ENCODE measurements at places on chromosomes 16 and 17.
A peak's percentile ranks its signal among the peaks of the same experiment; 100 is the strongest.

- DNase-seq, result no peak
Observed at GRCh38 chr17:43528988-43529814, 16.9 kb downstream of the ETV4 start.

DNA sequence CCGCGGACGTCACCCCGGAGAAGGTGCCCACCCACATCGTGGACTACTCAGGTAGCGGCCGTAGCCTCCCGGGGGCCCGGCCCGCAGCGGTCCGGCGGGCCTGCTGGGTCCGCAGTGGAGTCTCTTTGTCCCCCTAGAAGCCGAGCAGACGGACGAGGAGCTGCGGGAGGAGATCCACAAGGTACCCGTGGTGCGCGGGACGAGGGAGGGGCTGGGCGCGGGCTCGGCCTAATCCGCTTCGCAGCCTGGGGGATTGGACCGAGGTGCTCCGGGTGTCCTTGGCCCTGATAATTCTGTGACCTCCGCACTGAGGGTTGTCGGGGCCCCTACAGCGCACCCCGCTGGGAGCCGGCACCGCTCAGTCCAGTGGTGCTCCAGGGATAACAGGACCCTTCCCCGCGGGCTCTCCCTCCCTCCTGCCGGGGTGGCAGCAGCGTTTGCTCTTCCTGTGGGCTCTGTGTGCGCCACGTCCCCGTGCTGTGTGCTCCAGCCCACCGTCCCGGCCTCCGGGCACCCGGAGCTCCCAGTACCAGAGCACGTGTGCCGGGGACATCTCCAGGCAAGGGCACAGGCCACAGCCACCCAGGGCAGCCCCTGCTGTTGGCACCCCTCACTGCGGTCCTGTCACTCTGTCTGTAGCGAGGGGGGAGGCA, 713 bp downstream of the RHOT2 start:
- DNase-seq, result no peak

DNA sequence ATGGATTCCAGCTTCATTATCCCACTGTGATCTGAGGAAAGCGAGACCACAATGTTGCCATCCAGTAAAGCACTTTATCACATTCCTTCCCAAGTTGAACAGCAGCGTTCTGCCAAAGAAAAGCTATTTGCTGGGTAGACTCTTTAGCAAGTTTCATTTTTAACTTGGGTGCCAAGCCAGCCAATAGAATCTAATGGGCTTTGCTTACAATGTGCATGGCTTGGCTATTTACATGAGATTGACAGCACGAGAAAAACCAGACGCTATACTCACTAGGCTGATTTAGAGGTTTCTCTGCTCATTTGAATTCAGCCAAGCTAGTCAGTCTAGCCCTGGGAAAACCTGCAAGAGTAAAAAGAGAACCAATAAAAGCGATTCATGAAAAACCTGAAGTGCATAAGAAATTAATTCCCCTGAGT, 108.9 kb downstream of the CDH13 start:
- DNase-seq, result no peak

DNA sequence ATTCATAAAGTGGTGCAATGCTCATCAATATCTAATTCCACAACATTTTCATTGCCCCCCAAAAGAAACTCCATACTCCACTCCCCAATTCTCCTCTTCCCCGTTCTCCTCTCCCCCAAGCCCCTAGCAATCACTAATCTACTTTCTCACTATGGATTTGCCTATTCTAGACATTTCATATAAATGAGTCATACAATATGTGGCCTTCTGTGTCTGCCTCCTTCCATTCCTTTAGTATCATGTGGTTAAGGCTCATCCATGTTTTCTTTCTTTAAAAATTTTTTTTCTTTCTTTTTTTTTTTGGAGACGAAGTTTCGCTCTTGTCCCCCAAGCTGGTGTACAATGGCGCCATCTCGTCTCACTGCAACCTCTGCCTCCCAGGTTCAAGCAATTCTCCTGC, 56.3 kb upstream of the HAS3 start:
- no peak for DNase-seq

DNA sequence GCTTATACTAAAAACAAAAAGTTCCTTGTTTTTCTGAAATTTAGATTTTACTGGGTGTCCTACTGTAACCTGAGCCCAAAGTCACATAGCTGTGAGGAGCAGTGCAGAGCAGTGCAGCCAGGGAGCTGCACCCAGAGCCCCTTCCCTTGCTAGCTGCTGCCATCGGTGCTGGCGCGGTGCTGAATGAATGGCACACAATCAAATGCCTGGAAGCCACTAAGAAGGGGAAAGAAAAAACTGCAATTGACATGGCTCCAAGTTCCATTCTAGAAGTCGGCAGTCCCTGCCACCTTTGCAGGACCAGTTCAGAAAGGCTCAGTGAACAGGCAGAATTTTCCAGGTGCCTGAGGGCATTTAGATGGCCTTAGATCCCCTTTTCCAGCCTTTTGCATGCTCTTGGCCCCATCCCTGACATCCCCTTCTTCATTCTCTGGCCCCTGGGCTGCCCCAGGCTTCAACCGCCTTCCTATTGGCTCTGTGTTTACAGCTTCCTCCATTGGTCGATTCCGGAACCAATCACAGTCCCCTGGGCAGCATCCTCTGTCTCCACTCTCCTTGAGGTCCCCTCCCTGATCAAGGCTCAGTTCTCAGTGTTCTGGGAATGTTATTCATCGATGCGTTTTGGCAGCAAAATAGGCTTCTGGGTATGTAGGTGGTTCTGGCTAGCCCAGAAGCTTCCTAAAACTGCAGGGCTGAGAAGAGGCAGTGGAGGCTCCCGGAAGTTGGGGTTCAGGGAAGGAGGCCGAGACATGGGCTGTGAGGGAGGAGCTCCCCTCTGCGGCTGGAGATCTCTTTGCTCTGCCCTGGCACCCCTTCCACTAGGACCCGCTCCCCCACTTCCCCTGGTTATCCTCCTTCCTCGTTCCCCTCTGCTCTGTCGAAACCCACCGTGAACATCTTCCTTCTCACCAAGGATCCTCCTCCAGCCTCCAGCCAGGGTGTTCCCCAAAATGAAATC, 37.9 kb downstream of the ATP2C2 start:
- no peak for DNase-seq

GRCh38 chr16:58034774-58035173, 9.2 kb downstream of the MMP15 start:
- no peak for DNase-seq

- no peak for DNase-seq
Observed at GRCh38 chr16:74682556-74682955, 15.9 kb upstream of the RFWD3 start.

DNA sequence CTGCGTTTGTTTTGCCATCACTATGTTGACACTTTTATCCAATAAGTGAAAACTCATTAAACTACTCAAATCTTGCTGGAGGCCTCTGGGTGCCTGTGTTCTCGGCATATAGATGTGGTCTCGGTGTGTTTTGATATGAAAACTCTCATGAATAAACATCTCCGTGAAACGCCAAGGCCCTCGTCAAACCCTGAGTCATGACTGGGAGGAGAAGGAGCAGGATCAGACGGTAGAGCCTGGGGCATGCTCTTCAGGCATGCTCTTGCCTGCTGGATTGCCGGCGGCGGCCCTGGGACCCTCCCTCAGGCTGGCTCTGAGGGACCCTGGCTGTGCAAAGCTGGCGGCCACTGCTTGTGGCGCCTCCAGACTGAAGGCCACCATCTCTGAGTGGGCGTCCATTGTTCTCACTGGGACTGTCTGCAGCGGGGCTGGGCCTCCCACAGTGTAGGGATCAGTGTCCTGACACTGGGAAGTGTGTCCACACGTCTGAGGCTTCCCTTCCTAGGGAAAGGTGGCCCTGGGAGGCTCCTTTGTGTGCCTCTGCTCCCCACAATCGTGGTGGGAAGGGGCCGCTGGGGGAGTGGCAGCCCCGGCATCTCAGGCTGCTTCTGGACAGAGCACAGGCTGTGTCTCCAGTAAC, 1.7 kb upstream of the NPB start:
- DNase-seq, result no peak

DNA sequence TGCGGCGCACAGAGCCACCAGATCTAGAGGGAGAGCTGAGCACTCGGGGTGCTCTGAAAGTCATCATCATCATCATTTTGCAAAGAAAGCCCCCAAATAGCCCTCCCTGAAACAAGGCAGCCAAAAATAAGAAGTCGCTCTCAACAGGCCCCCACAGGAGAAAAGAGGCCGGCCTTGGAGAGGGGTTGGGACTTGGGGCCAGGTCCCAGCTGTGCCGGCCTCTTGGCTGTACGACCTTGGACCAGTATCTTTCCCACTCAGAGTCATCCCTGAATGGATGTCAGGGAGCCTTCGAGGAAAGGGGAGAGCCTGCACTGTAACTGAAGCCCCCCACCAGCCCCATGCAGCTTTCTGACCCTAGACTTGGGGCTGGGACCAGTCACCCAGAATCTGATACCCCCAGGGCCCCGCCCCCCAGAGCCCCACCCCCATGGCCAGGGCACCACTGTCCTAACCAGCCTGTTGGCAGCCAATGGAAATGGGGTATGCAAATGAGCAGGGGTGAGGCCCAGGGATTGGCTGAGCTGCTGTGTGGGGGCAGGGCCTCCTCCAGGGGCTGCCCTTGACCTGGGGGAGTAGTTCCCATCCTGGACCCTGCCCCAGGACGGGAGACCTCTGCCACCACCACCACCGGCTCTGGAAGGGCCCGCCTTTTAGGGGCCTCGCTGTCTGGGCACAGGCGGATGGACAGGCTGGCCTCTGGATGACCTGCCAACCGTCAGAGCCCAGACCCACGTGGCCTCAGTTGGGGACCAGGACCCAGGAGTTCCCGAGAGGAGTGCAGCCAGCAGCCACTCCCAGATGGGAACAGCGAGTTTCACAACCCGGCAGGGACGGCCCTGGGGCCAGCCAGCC, 15.4 kb downstream of the ZFPM1 start:
- no peak for DNase-seq

GRCh38 chr16:46822270-46822669, 8.7 kb downstream of the C16orf87 start:
- DNase-seq, result no peak

GRCh38 chr17:79020631-79021301, 3.2 kb upstream of the C1QTNF1 start:
- no peak for DNase-seq

DNA sequence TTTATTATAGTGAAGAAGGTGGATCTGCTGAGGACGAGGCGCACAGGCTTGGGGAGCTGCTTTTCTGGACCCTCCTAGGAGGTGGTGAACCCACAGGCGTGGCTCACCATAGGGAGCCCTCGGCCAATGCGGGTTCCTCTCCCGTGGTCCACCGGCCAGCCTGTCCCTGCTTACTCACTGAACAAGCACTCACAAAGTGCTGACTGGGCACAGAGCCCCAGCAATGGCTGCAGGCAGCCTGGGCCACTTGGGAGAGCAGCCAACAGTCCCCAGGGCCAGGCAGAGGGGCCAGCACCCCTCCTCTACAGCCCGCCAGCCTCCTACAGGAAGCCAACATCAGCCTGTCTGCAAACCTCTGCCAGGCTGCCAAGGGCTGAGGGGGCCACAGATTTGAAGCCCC, 19.1 kb upstream of the NCBP3 start:
- DNase-seq, result no peak

DNA sequence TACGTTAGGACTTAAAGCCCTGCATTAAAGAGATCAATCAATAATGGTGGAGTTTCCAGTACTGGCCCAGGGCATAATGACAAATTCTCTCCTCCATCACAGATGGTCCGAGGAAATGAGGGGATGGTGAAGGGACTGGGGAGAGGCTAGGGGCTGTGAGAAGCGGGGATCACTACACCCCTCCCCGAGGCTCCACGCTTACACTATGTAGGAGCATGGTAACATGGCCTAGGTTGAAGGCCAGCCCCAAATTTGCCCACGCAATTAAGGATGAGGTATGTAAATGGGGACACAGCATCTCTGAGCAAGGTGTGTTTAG, 8.0 kb upstream of the AKTIP start:
- no peak for DNase-seq

GRCh38 chr16:28288114-28288513, 4.2 kb upstream of the SBK1 start:
- no peak for DNase-seq

- DNase-seq, result no peak
Observed at GRCh38 chr17:4573669-4574068, 10.7 kb upstream of the SMTNL2 start.

GRCh38 chr16:5841974-5842373, 744.4 kb upstream of the EEF2KMT start:
- no peak for DNase-seq

DNA sequence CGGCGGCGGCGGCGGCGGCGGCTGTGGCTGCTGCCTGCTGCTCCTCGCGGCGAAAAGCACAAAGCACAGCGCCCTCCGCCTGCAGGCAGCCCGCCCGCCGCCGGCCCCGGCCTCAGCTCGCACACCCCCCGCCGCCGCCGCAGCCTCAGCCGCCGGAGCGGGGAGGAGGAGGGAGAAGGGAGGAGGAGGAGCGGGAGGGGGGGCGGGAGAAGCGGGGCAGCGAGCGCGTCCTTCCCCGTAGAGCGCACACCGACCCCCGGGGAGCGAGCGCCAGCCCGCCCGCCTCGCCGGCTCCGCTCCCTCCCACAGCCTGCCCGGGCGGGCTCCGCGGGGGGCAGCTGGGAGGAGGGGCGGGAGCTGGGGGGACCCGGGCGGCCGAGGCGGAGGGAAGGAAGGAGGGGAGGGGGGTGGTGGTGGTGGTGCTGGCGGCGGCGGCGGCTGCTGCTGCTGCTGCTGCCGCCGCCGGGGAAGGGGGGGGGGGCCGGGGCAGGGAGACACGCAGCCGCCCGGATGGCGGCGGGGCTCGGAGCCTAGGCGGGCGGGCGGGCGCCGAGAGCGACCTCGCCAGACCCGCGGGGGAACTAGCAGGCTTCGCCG, at the start of gene UBTF:
Gene UBTF, minus strand, starts transcription at position 60 of the 597 bp plus-strand sequence. CDS start 1,446 bp downstream, outside the sequence.
- DNase-seq, result peak; percentile 34

- DNase-seq, result no peak
Observed at GRCh38 chr17:50973557-50974494, 107.7 kb upstream of the TOB1 start.

GRCh38 chr16:51433599-51433998, 282.5 kb upstream of the SALL1 start:
- DNase-seq, result no peak

- DNase-seq, result no peak
Observed at GRCh38 chr17:66809408-66809807, 25.5 kb upstream of the CACNG5 start.

DNA sequence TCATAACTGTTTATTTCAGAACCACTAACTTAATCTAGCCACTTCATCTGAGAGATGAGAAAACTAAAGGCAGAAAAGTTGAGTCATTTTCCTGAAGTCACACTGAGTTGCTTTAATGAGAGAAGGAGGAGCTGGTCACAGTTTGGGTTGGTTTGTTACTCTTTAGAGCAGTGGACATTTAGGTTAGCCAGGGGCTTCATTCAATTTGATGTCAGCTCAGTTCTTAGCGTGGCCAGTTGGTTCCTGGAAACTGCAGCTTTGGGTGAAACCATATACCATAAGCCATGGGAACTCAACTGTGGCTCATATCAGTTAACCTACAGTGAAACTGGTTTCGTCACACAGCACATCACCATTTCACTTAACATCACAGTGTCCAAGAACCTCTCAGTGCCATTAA, 59.2 kb upstream of the ADORA2B start:
- DNase-seq, result no peak

DNA sequence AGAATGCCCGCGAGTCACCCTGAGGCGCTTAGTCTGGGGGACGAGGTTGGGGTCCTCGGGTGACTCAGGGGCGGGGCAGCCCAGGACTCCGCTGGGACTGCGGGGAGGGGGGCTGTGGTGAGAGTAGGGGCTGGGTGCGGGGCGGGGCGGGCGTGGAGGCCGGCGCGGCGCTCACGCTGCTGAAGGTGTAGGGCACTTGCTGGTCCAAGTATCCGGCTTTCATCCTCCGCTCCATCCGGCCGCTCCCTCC, 832 bp downstream of the ETV4 start:
- no peak for DNase-seq
